Urinary bladder (tissue), 4 donors: ENCODE measurements at places on chromosomes 6 and 20.

- DNase-seq, result no peak
Measured at GRCh38 chr6:4923081-4923480, 80.8 kb downstream of the RPP40 start.

- no peak for DNase-seq
Measured at GRCh38 chr6:20564777-20565176, 30.5 kb downstream of the CDKAL1 start.

DNA sequence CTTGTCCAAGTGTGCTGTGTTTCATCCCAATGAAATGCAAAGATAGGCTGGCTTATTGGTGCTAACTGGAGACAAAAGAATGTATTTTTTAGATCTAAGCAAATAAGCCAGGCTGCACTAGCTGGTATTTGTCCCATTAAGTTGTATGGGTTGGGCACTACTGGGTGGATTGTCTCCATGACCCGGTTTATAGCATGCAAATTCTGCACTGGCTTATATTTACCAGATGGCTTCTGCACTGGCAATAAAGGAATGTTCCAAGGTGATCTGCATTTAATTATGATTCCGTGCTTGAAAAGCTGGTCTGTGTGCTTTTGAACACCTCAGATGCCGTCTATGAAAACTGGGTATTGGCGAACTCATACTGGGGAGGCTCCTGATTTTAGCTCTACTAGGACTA is 61.4 kb upstream of the MOCS1 start:
- no peak for DNase-seq

- no peak for DNase-seq
Measured at GRCh38 chr6:113876695-113877094, 19.6 kb downstream of the MARCKS start.

DNA sequence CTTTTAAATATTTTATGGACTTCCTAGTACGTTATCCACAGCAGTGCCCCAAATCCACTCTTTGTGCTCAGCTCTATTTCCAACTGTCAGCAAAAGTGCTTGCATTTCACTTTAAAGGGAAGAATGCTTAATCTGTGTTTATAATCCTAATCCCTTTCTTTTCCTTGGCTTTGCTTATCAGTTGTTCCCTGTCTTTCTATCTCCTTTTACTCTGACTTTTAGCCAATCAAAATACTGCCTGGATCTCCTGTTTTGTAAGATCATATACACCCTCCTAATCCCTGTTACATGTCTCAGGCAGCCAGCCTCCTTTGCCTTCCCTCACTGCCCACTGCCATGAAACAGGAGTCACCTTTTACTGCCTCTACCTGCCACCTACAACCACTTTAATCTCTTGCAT is 102.9 kb downstream of the AIG1 start:
- DNase-seq, result no peak

- no peak for DNase-seq
Measured at GRCh38 chr20:4401601-4402000, 320.1 kb upstream of the PRND start.

- DNase-seq, result no peak
Measured at GRCh38 chr6:115270953-115271352, 789.7 kb downstream of the FRK start.

DNA sequence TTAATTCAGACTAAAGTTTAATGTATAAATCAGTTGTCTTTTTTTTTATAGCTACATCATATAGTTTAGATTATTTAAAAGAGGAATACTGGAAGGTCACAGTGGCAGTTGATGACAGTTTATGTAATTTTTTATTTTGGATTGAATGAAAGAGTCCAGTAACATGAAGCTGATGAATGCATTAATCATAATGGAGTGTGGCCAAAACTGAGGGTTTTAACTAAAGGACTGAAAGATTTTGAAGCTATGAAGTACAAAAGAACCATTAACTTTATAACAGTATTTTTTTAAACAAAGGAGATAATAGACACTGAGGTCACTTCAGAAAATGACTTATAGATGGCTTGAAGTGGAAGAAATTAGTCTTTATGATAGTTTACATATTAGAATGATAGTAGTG is 41.3 kb downstream of the TRMT11 start:
- DNase-seq, result no peak

- no peak for DNase-seq
Measured at GRCh38 chr6:31081872-31082271, 30.5 kb downstream of the C6orf15 start.
